Activated gamma-delta T cell treated with anti-CD3 and anti-CD28 coated beads, Interleukin-2, amount 50 U/mL, for 16 hours (primary cell): ENCODE measurements at places on chromosomes 3 and 15.

GRCh38 chr3:53795789-53796560 lies 50.2 kb downstream of the CHDH start:
- DNase-seq = no peak

- no peak for DNase-seq
Observed at GRCh38 chr3:73114711-73115110, 53.3 kb downstream of the EBLN2 start.

DNA sequence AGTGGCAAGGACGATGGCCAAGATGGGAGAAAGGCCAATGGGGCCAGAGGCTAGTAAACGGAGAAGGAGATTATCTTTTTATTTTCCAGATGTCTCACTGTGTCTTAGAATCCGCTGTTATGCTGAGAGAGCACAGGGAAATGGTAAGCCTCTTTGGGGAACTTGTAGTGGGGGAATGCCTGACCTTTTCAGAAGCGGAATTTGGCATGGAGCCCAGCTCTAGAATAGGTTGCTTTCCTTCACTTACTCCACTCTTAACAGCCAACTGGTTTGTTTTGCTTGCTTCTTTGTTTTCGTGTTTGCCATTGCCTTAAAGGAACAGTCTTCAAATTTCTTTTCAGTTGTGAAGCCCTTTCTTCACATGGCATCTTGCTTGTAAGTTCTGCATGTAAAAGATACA lies 316.2 kb upstream of the THRB start:
- no peak for DNase-seq

GRCh38 chr3:26061947-26062346 lies 272.1 kb downstream of the OXSM start:
- DNase-seq = no peak

GRCh38 chr3:107574650-107575049 lies 51.9 kb downstream of the BBX start:
- no peak for DNase-seq

DNA sequence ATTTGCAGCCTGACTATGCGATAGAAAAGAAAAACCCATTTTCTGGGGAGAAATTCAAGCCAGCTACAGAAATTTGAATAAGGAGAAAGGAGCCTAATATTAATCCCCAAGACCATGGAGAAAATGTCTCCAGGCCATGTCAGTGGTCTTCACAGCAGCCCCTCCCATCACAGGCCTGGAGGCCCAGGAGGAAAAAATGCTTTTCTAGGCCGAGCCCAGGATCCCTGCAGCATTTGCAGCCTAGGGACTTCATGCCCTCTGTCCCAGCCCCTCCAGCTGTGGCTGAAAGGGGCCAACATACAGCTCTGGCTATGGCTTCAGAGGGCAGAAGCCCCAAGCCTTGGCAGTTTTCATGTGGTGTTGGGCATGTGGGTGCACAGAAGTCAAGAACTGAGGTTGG lies 26.3 kb downstream of the ARRDC4 start:
- no peak for DNase-seq

DNA sequence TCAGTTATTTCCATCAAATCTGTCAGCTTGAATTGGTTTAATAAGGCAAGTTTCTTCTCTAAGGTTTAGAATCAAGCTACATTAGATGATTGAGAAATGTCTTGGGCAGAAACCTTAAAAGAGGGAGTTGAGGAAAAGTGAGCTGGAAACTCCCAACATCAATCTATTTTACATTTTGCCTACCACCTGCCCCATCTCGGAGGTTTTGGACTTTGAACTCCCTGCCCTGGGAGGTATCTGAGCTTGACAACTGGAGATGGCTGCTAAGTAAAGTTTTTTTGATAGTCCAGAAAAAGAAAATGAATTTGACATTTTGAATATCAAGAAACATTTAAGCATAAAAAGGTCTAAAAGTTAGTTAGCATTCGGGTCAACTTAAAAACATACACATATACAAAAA lies 234.2 kb downstream of the NFKBIZ start:
- DNase-seq = no peak

GRCh38 chr15:64029110-64029509 lies 17.2 kb downstream of the DAPK2 start:
- no peak for DNase-seq

DNA sequence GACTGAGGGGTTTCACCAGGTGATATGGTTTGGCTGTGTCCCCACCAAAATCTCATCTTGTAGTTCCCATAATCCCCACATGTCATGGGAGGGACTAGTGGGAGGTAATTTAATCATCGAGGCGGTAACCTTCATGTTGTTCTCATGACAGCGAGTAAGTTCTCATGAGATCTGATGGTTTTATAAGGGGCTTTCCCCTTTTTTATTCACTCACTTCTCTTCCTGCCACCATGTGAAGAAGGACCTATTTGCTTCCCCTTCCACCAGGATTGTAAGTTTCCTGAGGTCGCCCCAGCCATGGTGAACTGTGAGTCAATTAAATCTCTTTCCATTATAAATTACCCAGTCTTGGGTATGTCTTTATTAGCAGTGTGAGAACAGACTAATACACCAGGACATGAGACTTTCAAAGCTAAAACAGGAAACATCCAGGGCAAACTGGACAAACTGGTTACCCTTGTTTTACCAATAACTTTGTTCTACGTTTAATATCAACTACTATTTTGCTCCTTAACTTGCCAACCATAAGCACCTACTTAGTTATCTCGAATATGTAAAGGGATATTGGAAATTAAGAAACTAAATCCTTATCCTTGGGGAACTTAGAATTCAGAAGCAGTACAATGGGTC lies 98.2 kb downstream of the MYH15 start:
- no peak for DNase-seq

DNA sequence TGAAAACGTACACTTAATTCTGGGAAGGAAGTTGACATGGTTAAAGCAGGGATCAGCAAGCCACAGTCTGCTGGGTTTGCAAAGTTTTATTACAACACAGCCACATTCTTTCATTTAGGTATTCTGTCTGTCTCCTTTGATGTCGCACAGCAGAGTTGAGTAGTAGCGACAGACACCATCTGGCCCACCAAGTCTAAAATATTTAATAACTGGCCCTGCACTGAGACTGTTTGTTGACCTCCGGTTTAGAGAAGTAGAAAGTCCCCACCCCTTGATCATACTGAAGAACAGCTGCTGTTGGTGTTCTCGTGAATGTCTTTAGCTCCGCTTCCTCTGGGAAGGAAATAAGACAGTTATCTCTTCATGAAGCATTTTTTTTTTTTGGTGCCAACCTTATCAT lies 66.2 kb downstream of the MCTP2 start:
- DNase-seq = no peak

DNA sequence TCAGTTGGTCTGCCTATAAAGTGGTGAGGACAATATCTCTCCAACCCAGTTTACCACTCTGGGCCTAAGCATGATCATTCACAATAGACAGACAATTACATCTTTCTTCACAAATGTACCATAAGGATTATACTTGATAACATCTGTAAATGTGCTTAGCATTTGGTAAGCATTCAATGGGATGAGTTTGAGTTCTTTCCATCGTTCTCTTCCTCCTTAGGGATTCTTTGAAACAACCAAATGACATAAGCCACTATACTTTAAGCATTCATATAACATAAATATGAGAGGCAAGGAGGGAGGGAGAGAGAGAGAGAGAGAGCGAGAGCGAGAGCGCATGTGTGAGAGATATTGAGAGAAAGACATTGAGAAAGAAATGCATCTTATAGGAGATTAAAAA lies 303.3 kb upstream of the CBLB start:
- no peak for DNase-seq

GRCh38 chr3:174548841-174549623 lies 310.1 kb upstream of the NAALADL2 start:
- DNase-seq = no peak

DNA sequence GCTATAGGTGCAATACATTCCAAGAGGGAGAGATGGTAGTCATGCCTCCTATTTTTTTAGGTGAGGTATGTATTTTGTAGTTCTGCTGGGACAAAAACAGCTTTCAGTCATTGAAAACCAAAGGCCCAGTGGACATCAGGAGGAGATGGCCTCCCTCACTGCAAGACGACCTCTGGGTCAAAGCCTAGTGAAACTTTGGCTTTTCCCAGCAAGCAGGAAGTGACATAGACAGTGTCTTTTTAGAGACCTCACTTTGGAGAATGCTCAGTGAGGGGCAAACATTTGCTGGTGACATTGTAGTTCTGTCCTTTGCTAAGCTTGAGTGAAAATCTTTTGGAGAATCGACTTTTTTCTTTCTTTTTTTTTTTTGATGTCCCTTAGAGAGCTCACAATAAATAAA lies 27.3 kb downstream of the LIPC start:
- no peak for DNase-seq

GRCh38 chr3:156681002-156681401 lies 6.6 kb downstream of the TIPARP start:
- no peak for DNase-seq

- no peak for DNase-seq
Observed at GRCh38 chr3:194075088-194075615, 60.8 kb upstream of the HES1 start.

- no peak for DNase-seq
Observed at GRCh38 chr15:22915866-22916515, 64.2 kb downstream of the CYFIP1 start.

- no peak for DNase-seq
Observed at GRCh38 chr15:54792526-54792925, 404.2 kb downstream of the RSL24D1 start.

GRCh38 chr3:30864132-30864531 lies 30.3 kb downstream of the GADL1 start:
- no peak for DNase-seq

DNA sequence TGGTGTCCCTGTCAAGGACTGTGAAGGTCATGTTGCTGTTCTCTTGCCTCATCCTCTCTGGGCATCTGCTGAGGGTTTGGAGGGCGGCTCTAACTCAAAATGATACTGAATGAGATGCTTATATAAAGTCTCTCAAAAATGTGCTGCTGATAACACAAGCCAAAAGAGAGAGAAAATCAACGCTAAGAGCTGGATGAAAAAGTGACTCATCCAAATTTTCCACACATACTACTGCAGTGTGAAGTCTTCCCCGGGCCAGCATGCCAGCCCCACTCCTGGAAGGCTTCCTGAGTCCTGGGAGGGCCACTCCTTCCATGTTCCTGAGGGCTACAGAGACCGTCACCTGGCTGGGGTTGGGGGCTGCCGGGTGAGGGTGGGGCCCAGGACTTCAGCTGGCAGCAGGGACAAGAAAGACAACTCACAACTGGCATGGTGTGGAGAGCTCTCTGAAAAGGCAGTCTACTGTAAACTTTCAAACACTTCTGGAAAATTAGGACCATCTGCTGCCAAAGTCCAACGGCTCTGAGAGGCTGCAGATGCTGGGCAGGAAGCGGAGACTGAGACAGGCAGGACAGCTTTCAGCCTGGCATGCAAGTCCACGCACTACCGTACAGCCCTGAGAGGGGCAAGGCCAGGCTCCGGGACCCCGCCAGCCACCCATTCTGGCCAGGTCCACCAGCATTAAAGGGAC lies 200.3 kb downstream of the ADAMTS17 start:
- no peak for DNase-seq

DNA sequence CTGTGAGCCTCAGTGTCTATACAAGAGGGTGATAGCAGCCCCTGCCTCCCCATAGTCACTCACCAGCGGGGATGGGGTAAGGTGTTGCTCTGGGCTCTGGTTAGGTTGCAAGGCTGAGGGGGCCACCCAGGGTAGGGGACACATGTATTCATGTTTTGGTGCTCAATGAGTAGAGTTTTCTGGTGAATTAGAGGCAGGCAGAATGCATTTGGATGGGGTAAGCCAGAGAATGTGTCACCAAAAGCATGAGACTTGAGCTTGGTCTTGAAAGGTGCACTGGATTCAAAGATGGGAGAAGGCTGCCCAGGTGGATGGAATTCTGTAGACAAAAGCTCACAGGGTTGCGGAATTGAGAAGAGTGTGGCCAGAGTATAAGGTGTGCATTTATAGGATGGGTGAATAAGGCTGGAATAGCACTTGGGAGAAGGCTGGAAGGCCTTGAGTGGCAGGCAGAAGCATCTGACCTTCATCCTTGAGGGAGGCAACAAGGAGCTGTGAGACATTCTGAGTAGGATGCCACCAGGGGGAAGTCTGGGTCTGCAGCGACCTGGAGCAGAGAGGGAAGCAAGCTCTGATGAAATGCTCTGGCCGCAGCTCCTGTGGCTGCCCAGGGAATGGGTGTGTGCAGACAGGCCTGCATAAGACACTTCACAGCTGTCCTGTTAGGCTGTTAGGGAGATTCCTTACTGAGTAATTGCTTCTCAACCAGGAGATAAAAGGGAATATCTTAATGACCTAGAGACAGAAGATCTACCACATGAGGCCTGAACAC lies 149.6 kb downstream of the CHDH start:
- DNase-seq = no peak

DNA sequence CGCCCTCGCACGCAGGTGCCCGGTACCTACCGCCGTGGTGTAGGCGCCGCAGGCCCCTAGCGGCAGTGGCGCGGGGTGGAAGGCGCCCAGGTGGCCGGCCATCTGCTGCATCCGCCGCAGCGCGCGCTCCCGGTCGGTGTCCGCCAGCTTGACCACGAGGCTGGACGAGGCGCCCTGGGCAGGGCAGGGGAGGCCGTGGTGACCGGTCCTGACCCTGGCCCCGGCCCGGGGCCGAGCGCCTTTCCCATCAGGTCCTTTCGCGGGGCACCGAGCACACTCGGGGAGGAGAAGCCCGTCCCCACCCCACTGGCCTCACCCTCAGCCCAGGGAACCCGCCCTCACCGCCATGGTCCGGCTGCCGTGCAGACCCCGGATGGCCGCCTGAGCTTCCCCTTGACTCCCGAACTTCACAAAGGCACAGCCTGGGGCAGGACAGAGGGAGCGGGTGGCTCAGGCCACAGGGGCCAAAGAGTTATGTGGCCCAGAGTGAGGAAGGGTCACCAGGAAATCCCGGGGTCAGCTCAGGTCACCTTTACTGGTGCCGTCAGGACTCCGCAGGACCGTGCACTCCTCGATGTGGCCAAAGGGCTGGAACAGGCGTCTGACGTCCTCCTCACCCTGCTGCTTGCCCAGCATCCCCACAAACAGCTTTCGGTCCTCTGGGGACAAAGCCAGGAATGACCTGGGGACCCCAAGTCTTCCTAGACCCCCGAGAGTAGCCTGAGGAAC lies 17.4 kb upstream of the PARP6 start:
- no peak for DNase-seq

DNA sequence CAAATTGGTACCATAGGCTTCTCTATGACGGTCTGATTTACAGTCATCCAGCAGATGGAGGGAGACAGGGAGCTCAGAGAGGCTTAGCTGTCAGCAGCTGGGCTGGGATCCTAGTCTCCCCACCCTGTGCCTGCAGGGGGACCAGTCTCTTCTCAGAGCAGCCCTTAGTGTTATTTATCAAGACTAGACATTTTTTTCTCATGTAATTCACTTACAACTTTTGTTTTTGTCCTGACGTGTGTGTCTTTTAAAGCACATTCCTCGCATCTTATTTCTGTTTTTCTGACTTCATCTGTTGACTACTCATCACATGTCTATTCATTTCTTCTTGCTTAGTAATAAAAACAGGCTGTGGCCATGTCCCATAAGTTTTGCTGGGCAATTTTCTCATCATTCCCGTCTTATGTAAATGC lies 116.1 kb downstream of the KLF13 start:
- no peak for DNase-seq
